ENCODE measurements at places on chromosomes 1 and 21.

GRCh38 chr1:64540265-64540791, 70.4 kb downstream of the CACHD1 start:
- DNase-seq: no peak

DNA sequence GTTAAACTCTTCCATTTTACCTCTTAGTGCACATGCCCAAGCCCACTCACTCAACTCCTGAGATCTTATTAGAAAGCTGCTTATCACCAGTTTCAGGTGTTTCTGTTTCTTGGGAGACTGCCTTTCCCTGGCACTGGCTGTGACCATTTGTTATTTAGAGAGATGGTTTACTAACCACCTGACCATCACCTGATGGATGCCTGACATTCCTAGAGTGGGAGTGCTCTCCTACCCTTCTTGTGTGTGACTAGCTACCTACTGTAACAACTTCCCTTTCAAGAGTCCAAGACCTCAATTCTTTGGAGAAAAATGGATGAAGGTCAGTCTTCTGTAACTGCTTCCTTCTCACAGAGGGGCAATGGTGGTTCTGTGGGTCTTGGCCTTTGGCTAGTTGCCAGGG, 755.2 kb upstream of the ADAMTS5 start:
- DNase-seq: no peak

DNA sequence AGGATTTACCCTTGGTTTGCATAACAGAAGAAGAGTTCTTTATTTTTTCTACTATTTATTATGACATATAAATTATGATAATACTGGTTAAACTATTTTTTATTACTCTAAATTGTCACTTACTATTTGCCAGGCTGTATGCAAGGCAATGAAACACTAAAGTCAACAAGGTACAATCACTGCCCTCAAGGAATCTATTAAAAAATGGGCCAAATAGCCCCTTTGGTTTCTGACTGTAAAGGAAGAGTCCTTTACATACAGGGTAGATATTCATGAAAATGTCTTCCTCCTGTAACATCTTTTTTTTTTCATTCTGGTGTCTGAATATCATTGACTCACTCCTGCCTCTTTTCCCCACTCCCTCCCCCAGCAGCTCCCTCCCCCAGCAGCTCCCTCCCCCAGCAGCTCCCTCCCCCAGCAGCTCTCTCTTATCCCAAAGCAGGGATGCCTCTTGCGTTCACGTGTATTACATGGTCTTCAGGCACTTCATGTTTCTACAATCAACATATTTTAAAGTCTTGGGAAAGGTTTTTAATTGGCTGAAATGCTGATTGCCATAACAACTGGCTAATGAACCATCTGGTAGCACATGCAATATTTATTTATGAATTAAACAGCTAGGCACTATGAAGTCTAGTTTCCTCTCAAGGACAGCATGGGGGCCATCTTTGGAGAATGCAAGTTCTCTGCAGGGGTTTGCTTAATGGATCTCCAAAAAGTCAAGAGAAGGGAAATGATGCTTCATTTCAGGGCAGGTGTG, 400.4 kb upstream of the PLXNA2 start:
- no peak for DNase-seq

- DNase-seq: no peak
Measured at GRCh38 chr1:26109229-26110164, 2.1 kb upstream of the PDIK1L start.
